ENCODE measurements at places on chromosomes 6 and 20. TPM values are rescaled to one million over a fixed set of nuclear protein-coding genes. Genes with fewer than 3 reads are reported as not detected.

GRCh38 chr6:87213364-87213763, 58.0 kb downstream of the ZNF292 start:
- no peak for DNase-seq

MRPL18 gene
- total RNA-seq, result 69.8 TPM

PAX1 gene
- total RNA-seq, result not detected

TRIM10 gene
- total RNA-seq, result not detected

DNA sequence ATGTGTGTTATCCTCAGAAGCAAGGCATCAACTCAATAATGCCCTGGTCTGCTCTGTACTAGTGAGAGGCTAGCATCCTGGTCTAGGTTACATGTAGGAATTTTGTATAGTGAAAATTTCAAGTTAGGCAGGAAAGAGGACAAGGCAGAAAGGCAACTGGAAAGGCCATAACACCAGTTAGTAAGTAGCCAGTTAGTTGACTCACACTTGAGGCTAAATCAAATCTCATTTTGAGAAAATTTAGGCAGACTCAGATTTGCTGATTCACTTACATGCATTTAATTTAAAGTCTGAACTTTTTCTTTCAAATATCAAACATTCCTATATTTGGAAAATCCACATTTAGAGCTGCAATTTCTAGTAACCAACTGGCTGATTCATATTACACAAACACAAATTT, 184.5 kb upstream of the TCF21 start:
- no peak for DNase-seq

DNA sequence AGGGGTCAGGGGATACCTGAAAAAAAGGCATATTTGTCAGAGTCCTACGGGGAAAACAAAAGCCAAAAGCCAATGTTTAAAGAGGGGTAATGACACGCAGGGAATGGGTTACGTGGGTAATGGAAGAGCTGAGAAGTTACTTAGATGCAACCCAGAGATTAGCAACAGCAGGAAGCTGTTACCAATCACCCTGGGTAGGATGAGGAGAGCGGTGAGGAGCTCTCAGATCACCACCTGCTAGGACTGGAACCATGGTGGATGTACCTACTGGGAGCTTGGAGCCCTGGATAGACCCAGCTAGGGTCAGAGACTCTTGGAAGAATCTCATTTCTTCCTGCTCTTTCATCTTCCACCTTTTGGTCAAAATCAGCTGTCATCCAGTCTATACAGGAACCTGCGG, 51.2 kb upstream of the RNF24 start:
- no peak for DNase-seq
